ENCODE measurements at places on chromosomes 7 and 10.

DNA sequence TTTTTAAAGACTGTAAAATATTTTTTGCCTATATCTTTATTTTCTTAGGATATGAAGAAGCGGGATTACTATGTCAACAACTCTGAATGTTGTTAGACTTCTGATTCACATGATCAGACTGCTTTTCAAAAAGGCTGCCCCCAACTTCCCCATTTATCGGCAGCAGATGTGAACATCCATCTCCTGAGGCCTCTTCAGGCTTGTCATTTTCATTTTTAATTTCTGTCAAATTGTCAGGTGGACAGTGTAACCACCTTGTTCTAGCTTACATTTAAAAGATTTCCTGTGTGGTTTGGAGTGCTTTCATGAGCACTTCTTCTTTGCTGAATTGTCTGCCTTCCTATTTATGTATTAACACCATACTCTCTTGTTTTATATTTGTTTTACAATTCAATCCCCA, 78.8 kb upstream of the GSDME start:
- H3K27me3 ChIP-seq: no peaks in the 10 kb centered on the region
- H3K27ac ChIP-seq: peak overlapping the region; percentile 90
- DNase-seq: peak; percentile 76
- H3K4me3 ChIP-seq: peak overlapping the region; percentile 35

DNA sequence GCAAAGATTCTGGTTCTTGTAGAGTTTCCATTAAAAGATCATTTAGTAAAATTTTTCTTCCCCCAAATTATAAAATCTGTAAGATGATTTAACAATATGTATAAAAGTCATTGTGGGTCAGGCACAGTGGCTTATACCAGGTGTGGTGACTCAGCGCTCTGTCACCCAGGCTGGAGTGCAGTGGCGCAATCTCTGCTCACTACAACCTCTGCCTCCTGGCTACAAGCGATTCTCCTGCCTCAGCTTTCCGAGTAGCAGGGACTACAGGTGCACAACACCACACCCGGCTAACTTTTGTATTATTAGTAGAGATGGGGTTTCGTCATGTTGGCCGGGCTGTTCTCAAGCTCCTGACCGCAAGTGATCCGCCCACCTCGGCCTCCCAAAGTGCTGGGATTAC, 68.0 kb downstream of the SEPTIN14 start:
- H3K27ac ChIP-seq: no peak overlapping the region
- no peaks in the 10 kb centered on the region for H3K27me3 ChIP-seq
- H3K36me3 ChIP-seq: no peaks in the 10 kb centered on the region
- DNase-seq: no peak
- H3K4me3 ChIP-seq: no peak overlapping the region

DNA sequence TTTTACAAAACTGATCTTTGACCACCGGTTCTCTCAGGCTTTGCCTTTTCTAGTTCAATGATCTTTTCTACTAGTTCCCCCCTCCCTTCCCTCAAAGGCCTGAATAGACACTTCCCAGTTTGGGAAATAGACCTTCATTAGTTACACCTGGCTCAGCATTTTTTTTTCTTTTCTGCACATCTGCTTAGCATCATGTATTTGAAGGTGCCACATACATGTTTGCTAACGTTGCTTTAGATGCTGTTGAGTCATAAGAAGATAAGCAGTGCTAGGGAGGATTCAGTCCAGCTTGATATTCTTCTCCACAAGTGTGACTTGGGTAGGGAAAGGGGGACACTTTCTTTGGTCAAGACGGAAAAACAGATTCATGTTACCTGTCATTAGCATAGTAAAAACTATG, 78.3 kb downstream of the BICC1 start:
- DNase-seq: no peak
- no peaks in the 10 kb centered on the region for H3K36me3 ChIP-seq
- no peak overlapping the region for H3K27ac ChIP-seq
- no peak overlapping the region for H3K4me3 ChIP-seq
- no peaks in the 10 kb centered on the region for H3K4me1 ChIP-seq

- DNase-seq: no peak
- no peaks in the 10 kb centered on the region for H3K4me1 ChIP-seq
Observed at GRCh38 chr7:137880432-137880831, 33.7 kb upstream of the DGKI start.

DNA sequence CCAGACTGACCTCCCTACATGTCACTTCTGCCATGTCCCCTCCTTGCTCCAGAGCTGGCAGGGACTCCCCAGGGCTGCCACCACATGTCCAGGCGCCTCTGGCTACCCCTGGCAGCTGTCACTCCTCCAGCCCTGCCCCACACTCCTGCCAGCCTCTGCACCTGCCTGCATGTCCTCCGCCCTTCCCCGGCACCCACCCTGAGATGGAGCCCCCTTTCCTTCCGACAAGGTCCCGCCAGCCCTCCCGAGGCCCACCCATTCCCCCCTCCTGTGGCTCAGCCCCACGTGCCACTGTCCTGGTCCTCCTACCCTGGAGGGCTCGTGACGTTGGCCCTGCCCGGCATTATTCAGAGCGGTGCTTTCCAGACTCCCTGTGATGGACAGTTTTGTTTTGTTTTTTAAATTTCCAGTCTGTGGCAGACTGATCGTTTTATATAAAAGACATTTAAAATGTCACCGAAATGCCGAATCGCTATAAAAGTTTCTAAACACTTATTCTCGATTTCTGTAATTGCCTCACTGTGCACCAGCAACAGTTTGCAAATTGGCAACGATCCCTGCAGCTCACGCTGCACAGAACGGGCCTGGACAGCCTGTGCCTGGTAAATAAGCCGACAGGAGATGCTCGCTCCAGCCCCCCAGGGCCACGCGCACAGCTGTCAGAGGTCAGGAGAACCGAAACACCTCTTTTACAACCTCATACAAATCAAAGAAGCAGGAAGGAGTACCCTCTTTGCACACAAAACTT, 111.1 kb upstream of the SH2B2 start:
- H3K27me3 ChIP-seq: no peaks in the 10 kb centered on the region
- no peak overlapping the region for H3K27ac ChIP-seq
- H3K4me1 ChIP-seq: no peaks in the 10 kb centered on the region
- no peak overlapping the region for H3K4me3 ChIP-seq
- H3K36me3 ChIP-seq: no peaks in the 10 kb centered on the region

All from MM.1S (cell line).